ENCODE measurements at places on chromosomes 13 and 19. TPM values are rescaled to one million over a fixed set of nuclear protein-coding genes. Genes with fewer than 3 reads are reported as not detected.

The PSG6 gene
- not detected for total RNA-seq

The CD70 gene
- total RNA-seq, result not detected

The PSG7 gene
- total RNA-seq, result not detected

The PHF11 gene
- total RNA-seq, result 43.2 TPM

The INAFM1 gene
- 1.6 TPM for total RNA-seq

The WTIP gene
- 6.5 TPM for total RNA-seq

The RHPN2 gene
- total RNA-seq, result 2.7 TPM
